NCI-H226 (cell line): ENCODE measurements at places on chromosomes 1 and 21.

DNA sequence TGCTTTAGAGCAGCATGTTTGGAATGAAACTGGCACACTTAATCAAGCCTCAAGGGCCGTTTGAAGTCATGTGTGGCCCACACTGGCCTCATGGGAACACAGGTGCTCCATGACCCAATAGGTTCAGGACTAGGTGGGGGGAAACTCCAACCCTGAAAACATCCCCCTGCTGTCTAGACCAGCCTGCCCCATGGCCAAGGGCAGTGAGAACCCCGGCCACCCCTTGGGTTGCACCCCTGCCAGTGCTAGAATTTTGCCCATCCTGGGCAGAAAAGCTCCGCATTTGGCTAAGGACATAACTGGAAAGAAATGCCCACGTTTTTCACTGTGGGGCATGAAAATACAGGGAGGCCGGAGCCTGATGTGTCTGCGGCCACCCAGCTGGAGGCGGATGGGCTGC lies 6.1 kb upstream of the PTGER3 start:
- no peak for DNase-seq

- no peak for DNase-seq
These were observed 38.0 kb upstream of the TIAM1 start for GRCh38 chr21:31382060-31382459.

GRCh38 chr1:59046730-59047157 lies 250.2 kb upstream of the FGGY start:
- DNase-seq: no peak

DNA sequence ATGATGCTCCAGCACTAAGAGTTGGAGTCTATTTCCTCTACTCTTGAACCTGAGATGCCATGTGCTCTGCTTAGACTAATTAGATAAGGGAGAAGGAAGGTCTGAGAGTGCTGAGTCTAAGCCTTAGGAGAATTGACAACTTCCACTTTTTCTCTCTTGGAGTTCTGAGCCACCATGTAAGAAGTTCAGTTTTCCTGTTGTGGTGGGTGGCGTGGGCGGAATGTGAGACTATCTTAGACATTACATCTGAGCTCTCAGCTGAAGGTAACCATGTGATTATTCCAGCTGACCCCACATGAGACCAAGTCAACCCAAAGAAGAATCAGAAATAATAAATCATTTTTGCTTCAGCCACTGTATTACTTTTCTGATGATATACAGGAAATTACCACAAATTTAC lies 404.5 kb upstream of the LRRC7 start:
- DNase-seq: no peak

DNA sequence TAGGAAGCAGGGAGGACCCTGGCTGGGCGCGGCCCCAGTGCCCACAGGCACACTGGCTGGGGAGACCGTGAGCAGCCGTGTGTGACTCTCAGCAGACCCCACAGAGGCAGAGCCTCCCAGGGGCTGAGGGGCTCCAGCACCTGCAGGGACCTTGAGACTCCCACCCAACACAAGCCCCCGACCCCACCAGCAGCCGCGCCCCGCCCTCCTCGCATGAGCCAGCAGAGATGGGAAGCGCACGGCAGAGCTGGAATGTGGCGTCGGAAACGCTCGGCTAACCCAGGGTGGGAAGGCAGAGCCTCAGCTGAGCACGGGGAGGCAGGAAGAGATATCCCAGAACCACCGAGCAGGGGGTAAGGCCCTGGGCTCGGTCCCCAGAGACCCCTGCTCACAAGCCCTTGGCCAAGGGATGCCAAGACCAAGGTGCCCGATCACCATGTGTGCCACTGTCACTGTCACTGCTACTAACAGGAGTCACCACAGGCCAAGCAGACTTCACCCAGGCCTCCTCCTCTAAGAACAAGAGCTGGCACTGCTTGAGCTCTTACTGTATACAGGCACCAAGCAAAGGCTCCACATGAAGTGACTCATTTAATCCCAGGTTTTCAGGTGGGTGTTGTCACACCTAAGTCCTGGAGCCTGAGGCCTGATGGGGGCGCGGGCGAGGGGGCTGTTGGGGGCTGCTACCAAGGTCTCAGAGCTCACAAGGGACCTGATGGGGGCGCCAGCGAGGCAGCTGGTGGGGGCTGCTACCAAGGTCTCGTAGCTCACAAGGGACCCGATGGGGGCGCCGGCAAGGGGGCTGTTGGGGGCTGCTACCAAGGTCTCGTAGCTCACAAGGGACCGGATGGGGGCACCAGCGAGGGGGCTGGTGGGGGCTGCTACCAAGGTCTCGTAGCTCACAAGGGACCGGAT lies 20.1 kb downstream of the MEGF6 start:
- no peak for DNase-seq

DNA sequence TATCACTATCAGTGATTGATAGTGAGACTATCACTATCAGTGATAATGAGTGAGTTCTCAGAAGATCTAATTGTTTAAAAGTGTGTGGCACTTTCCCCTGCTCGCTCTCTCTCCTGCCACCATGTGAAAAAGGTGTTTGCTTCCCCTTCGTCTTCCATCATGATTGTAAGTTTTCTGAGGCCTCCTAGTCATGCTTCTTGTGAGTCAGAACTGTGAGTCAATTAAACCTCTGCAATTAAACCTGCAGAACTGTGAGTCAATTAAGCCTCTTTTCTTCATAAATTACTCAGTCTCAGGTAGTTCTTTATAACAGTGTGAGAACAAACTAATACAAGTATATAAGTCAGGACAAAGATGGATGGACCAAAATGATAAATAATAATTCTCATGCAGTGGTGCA lies 7.0 kb upstream of the IL23R start:
- no peak for DNase-seq

DNA sequence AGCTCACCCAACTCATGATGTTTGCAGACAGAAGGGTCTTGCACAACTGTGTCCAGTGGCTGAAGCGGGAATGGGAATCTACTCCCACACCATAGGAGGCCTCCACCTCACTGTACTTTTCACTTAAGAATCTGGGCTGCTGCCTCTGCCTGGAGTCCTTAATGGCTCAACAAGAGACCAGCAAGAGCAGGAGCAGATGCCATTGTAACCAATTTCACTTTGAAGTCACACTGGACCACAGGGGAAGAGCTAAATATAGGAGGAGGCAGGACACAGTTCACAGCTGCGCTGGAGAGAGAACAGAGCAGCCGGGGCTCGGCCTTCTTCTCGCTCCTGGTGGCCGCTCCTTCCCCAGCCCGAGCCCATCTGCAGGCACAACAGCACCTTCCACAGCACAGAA lies 120.4 kb downstream of the SIPA1L2 start:
- no peak for DNase-seq

DNA sequence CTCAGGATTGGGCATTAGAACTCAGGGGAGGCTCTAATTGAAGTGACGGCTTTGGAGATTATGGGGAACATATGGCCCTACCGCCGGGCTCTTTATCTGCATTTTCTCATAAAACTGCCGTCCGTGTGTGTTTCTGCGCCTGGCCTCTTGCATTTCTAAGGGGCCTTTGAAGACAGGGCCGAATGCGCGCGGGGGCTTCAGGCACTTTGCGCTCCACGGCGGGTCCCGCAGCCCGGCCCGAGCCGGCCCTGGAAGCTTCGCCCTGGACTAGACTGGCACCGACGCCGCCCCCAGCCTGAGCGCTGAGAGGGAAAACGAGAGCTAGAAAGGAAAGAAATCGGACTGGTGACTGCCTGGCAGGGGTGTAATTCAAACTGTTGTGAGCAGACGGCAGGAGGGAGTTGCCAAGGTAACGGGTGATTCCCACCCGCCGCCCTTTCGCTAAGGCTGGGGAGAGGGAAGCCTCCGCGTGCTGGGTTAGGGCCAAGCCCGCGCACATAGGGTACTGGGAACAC lies 120.7 kb downstream of the LMX1A start:
- no peak for DNase-seq

DNA sequence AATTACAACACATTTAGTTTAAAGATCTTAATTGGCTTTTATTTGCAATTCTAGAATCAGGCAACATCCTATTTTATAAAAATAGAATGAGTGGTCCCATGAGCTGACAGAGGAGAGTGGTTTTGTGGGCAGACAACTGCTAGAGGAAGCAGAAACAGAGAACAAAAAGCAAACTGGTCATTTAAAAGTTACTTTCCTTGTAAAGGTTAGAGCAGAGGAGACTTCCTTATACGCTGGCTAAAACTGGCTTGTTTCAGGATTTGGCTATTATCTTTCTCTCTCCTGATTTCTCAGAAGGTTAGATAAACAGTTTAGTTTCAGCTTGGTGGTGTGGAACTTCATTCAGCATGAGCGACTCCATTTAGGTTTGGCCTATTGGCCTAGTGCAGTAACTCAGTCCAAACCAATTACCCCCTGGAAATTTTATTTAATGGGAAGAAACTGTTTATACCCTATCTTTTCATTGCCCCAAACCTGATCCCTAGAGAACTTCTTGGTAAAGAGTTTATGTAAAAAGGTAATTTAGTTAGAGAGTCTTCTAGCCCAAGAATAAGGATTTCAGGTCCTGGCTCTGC lies 32.2 kb upstream of the IL20 start:
- DNase-seq: no peak

DNA sequence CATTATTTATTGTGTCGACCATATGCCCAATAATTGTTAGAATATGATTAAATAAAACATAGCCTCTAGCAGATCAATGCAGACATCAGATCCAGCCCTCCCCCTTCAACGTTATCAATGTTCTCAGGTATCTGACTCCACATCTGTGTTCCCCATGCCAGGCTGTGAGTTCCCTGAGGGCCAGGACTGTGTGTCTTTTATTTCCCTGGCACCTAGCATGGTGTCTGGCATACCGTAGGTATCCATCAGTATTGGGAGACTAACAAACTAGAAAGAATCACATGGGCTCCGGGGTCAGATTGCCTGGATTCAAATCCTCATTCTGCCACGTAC lies 48.3 kb downstream of the SDC3 start:
- no peak for DNase-seq

GRCh38 chr1:116474921-116475849 lies 95.6 kb downstream of the CD58 start:
- no peak for DNase-seq

GRCh38 chr1:222618880-222619596 lies 1.1 kb downstream of the MIA3 start:
- DNase-seq: no peak

GRCh38 chr21:38661889-38662568 lies 143.7 kb upstream of the ETS2 start:
- DNase-seq: no peak

GRCh38 chr1:91631718-91632330 lies 131.2 kb downstream of the CDC7 start:
- no peak for DNase-seq

DNA sequence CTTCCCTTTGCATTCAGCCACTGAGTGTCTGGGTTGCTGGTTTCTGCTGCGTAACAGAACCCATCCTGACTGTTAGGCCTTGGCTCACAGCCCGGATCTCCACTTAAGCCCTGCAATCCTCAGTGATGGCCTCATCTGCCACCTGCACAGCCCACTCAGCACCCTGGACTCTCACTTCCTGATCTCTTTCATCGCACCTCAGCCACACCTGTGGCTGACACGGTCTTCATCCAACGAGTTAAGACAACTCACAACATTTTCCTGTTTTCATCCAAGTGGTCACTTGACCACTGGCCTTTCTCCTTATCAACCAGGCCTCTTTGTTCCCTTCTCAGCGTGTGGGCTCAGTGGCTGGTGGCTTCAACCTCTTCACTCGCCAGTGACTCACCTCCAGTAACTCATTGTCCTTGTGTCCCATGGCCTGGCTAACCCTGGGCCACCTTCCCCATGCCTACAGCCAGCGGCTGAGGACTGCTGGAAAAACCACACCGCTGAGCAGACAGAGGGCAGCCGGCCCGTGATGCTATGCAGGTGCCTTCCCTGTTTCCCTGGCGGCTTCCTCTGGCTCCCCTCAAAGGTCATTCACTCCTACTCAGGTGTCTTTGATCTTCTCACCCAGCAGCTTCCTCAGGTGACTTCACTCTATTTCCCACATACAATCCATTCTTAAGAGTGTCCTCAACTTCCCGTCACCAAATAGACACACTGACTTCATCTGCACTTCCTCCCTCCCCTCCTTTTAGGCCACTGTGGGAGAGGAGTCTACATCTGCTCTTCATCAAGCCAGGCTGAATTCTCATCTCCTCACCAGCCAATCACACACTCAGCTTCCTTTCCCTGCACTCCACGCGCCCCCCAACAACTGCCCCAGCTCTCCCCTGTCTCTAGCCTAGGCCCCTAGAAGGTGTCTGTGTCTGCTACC lies 19.9 kb upstream of the EDN2 start:
- peak; percentile 53 for DNase-seq

DNA sequence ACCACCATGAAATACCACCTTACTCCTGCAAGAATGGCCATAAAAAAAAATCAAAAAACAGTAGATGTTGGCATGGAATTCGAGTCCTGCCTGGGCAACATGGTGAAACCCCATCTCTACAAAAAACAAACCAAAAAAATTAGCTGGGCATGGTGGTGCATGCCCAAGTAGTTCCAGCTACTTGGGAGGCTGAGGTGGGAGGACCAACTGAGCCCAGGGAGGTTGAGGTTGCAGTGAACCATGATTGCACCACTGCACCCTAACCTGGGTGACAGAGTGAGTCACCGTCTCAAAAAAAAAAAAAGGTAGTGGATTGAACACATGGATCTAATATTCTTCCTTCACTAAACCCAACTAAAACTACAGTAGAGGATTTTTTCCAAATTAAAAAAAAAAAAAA lies 125.9 kb downstream of the CCDC185 start:
- DNase-seq: no peak

DNA sequence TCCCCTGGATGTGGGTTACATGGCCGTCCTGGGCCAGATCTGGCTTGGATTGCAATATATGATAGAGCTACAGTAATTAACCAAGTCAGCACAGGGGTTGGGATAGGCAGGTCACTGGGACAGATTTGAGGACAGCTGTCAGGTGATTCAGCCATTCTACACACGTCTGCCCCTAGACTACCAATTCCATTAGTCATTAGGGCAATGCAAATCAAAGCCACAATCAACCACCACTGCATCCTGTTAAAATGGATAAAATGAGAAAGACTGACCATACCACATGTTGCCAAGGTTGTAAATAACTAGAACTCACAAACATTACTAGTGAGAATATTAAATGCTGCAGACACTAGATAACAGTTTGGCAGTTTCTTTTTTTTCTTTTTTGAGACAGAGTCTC lies 16.0 kb downstream of the C21orf58 start:
- peak; percentile 24 for DNase-seq

- DNase-seq: no peak
These were observed 16.6 kb upstream of the RNF223 start for GRCh38 chr1:1090424-1091343.

DNA sequence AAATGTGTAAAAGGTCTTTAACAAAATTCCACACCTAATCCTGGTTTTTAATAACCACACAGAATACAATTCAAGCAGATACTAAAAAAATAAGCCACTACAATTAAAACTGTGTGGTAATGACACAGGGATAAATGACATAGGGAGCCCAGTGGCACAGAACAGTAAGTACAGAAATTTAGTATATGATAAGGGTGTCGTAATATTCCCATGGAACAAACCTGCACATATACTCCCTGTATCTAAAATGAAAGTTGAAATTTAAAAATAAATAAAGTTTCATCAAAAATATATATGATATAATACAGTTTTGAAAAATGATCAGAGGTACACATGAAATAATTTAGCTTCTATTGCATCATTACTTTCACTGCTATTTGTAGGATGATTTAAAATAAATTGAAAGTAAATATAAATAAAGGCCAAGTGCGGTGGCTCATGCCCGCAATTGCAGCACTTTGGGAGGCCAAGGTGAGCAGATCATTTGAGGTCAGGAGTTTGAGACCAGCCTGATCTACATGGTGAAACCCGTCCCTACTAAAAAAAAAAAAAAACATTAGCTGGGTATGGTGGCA lies 56.5 kb downstream of the COLGALT2 start:
- no peak for DNase-seq

- DNase-seq: no peak
These were observed 95.8 kb downstream of the AJAP1 start for GRCh38 chr1:4750177-4750576.

- DNase-seq: peak; percentile 98
These were observed 42.5 kb downstream of the LGR6 start for GRCh38 chr1:202235856-202236837.
